Stimulated activated CD4-positive, alpha-beta T cell treated with anti-CD3 and anti-CD28 coated beads, TNF-alpha, amount 100 ng/mL, for 1 hour (primary cell): ENCODE measurements at places on chromosomes 6 and 20.

- no peak for DNase-seq
These were observed 2.0 kb downstream of the TRAM2 start for GRCh38 chr6:52574709-52575501.

DNA sequence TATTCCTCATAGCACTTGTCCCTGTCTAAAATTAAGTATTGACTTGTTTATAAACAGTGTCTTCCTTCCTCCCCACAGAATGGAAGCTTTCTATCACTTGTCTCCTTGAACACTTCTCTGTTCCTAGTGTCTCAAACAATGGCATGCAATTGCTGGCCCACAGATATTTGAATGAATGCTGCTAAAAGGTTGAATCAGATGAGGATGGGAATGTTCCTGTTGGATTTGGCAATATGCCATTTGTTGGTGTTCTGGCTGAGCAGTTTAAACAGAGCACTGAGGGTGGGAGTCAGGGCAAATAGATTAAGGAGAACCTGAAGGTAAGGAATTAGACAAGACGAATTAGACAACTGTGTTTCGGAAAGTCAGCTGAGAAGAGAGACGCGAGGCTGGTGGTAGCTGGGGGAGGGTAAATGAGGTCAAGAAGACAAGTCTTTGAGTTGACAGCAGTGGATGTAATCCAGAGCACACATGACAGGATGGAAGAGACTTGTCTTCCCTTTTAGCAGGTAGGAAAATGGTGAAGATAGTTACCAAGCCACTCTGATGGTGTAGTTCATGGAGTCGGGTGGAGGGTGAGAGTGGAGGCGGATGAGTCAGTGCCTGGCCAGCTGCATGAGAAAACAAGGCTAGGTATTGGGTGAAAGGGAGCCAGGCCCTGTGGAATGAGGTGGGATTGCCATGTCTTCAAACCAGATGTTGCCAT, 58.3 kb upstream of the GNRH2 start:
- no peak for DNase-seq

DNA sequence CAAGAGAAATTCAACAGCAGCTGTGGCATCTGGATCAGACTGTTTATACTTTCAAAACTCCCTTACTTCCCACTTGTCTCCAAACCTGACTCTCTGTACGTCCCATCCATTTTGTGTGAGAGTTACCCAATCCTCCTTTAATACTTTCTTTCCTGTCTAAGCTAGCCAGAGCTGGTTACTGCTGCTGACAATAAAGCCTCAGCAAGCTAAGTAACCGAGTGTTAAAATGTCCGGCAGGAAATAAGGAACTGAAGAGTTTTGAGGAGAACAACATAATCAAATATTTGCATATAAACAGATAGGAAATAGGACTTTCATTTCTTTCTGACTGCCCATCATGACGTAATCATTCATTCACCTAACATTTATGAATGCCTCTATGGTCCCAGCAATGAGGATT, 11.6 kb downstream of the TMEM30A start:
- no peak for DNase-seq

- no peak for DNase-seq
These were observed 4.0 kb downstream of the GSS start for GRCh38 chr20:34951652-34952051.
